ENCODE measurements at places on chromosomes 11 and 22.
A peak's percentile ranks its signal among the peaks of the same experiment; 100 is the strongest.

DNA sequence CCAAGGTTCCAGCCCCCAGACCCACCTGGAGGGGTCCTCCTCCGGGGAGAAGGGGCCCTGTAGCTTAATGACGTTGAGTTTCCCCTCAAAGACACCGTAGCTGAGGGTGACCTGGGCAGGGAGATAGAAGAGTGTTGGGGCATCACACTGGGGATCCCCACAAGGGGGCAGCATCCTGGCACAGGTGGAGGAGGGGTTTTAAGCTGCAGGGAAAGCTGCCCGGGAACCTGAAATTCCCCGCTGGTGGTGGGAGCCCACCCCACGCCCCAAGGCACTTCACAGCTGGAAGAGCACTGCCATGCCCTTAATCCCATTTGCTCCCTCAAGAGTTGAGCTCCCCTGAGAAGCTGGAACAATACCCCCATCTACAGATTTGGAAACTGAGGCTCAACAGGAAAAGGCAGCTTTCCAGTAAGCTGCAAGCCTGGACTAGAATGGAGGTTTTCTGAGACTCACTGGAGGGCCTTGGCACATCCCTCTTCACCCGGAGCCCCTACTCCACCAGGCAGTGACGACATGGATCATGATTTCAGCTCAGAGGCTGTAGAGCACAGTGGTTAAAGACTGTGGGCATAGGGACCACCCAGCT lies 13.7 kb downstream of the MFNG start:
- no peaks in the 10 kb centered on the region for H3K27me3 ChIP-seq
- no peak overlapping the region for H3K27ac ChIP-seq
- no peak overlapping the region for H3K4me3 ChIP-seq
- DNase-seq = no peak
- no peaks in the 10 kb centered on the region for H3K4me1 ChIP-seq

DNA sequence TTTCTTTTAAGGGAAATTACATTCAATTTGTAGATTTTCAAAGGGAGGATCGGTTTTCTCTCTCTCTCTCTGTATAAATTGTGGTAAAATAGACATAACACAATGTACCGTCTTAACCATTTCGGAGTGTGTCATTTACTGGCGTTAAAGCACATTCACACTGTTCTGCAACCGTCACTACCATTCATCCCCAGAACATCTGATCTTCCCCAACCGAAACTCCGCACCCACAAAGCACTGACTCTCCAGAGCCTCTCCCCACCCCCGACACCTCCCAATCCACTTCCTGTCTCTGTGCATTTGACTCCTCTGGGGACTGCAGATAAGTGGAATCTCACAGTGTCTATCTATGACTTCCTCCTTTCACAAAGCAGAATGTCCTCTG lies 15.9 kb upstream of the GRAMD4 start:
- no peak overlapping the region for H3K4me3 ChIP-seq
- DNase-seq = no peak
- H3K4me1 ChIP-seq = peaks cover 6% of the 10 kb centered on the region
- H3K27ac ChIP-seq = no peak overlapping the region
- no peaks in the 10 kb centered on the region for H3K27me3 ChIP-seq

GRCh38 chr11:107731941-107732688 lies 20.3 kb upstream of the SLN start:
- H3K4me3 ChIP-seq = no peak overlapping the region
- no peak overlapping the region for H3K27ac ChIP-seq
- H3K27me3 ChIP-seq = no peaks in the 10 kb centered on the region
- H3K4me1 ChIP-seq = no peaks in the 10 kb centered on the region
- DNase-seq = no peak
- no peaks in the 10 kb centered on the region for H3K36me3 ChIP-seq

GRCh38 chr11:73291781-73292524 lies 16.1 kb upstream of the ARHGEF17 start:
- DNase-seq = no peak
- peaks cover 10% of the 10 kb centered on the region for H3K4me1 ChIP-seq
- H3K4me3 ChIP-seq = no peak overlapping the region
- H3K27ac ChIP-seq = no peak overlapping the region
- H3K36me3 ChIP-seq = no peaks in the 10 kb centered on the region

- H3K4me3 ChIP-seq = no peak overlapping the region
- H3K27ac ChIP-seq = no peak overlapping the region
- H3K36me3 ChIP-seq = no peaks in the 10 kb centered on the region
- peaks cover 3% of the 10 kb centered on the region for H3K4me1 ChIP-seq
- no peak for DNase-seq
- H3K27me3 ChIP-seq = no peaks in the 10 kb centered on the region
Observed at GRCh38 chr11:30282289-30282631, 40.6 kb upstream of the ARL14EP start.

DNA sequence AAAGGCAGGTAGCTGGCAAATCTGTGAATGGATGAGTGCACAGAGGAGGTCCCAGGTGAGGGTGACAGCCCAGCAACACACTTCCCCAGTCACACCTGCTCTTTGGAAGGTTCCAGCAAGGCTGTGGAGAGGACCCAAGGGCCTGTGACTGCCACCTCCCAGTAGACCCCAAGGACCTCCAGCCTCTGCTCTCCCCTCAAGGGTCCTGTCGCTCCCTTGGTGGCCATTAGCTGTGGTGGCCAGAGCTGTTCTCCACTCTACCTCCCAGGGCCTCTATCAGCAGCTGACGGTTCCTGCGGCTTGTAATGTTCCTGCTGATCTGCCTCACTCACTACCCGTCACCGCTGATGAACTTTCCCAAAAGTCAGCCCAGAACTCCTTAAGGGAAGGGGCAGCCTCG lies 93.0 kb downstream of the SWAP70 start:
- peaks cover under 1% of the 10 kb centered on the region for H3K36me3 ChIP-seq
- no peak overlapping the region for H3K27ac ChIP-seq
- no peaks in the 10 kb centered on the region for H3K27me3 ChIP-seq
- H3K4me1 ChIP-seq = peaks cover 20% of the 10 kb centered on the region
- no peak overlapping the region for H3K4me3 ChIP-seq

GRCh38 chr11:69948256-69949141 lies 129.3 kb upstream of the FGF3 start:
- DNase-seq = no peak
- H3K36me3 ChIP-seq = no peaks in the 10 kb centered on the region
- H3K27me3 ChIP-seq = no peaks in the 10 kb centered on the region
- H3K4me1 ChIP-seq = peaks cover 4% of the 10 kb centered on the region
- no peak overlapping the region for H3K4me3 ChIP-seq

GRCh38 chr11:11966826-11967668 lies 41.4 kb downstream of the DKK3 start:
- H3K4me3 ChIP-seq = no peak overlapping the region
- H3K36me3 ChIP-seq = no peaks in the 10 kb centered on the region
- H3K4me1 ChIP-seq = peaks cover 25% of the 10 kb centered on the region
- no peaks in the 10 kb centered on the region for H3K27me3 ChIP-seq

DNA sequence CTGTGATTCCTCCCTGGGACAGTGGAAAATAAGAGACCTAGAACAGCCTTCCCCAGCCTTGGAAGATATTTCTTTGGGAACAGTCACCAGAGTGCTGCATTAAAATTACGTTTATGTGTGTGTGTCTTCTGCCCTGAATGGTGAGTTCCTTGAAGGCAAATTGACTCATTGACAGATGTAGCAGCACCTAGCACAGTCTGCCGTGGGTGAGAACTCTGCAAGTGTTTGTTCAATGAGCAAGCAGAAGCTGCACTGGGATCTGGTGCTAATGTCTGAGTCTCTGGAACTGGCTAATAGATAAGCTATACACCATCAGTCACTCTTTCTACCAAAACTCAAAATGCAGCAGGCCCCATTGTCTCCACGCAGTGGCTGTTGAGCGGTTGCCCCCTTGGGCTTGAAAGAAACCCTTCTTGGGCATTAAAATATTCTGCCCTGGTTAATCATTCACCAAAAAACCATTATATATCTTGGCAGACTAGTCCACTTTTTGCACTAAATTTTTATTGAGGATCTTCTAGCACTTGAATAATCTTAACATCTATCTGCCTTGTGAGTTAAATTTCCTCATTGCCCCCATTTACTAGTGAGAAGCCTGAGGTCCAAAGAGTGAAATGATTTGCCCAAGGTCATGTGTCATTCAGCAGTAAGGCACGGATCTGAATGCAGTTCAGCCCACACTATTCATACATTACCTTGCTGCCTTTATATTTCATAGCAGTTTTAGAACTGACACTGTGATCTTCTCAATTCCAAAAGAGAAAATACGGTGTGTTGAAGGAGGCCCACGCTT lies 87.8 kb upstream of the GALNT18 start:
- H3K27ac ChIP-seq = no peak overlapping the region
- H3K4me1 ChIP-seq = no peaks in the 10 kb centered on the region
- no peaks in the 10 kb centered on the region for H3K27me3 ChIP-seq
- no peak overlapping the region for H3K4me3 ChIP-seq

DNA sequence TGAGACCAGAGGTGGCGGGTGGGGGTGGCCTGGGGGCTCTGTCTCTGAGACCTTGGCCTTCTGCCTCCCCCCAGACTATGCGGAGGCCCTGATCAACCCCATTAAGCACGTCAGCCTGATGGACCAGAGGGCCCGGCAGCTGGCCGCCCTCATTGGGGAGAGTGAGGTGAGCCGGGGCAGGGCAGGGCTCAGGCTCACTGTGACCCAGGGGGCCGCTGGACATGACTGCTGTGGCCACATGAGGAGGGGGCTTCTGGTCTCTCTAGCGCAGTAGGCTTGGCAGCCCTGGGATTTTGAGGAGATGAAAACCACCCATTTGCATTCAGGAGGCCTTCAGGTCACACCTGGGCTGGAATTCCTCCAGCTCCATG lies 12.6 kb downstream of the PLCB3 start:
- H3K27ac ChIP-seq = no peak overlapping the region
- H3K4me1 ChIP-seq = peaks cover 11% of the 10 kb centered on the region
- H3K27me3 ChIP-seq = no peaks in the 10 kb centered on the region
- no peak overlapping the region for H3K4me3 ChIP-seq
- peaks cover 40% of the 10 kb centered on the region for H3K36me3 ChIP-seq
- no peak for DNase-seq

GRCh38 chr22:41028841-41029240 lies 63.6 kb upstream of the EP300 start:
- no peak overlapping the region for H3K4me3 ChIP-seq
- no peaks in the 10 kb centered on the region for H3K36me3 ChIP-seq
- no peak overlapping the region for H3K27ac ChIP-seq
- no peaks in the 10 kb centered on the region for H3K27me3 ChIP-seq
- no peak for DNase-seq

- H3K36me3 ChIP-seq = no peaks in the 10 kb centered on the region
- no peak overlapping the region for H3K4me3 ChIP-seq
- peak; percentile 81 for DNase-seq
- H3K27ac ChIP-seq = peak overlapping the region; percentile 17
- H3K27me3 ChIP-seq = no peaks in the 10 kb centered on the region
- H3K4me1 ChIP-seq = peaks cover 20% of the 10 kb centered on the region
Observed at GRCh38 chr22:27260087-27260698, 541.4 kb downstream of the MN1 start.

GRCh38 chr11:105732611-105733010 lies 122.7 kb downstream of the GRIA4 start:
- no peaks in the 10 kb centered on the region for H3K36me3 ChIP-seq
- H3K4me3 ChIP-seq = no peak overlapping the region
- no peak for DNase-seq
- H3K27ac ChIP-seq = no peak overlapping the region
- H3K27me3 ChIP-seq = no peaks in the 10 kb centered on the region
- H3K4me1 ChIP-seq = no peaks in the 10 kb centered on the region

DNA sequence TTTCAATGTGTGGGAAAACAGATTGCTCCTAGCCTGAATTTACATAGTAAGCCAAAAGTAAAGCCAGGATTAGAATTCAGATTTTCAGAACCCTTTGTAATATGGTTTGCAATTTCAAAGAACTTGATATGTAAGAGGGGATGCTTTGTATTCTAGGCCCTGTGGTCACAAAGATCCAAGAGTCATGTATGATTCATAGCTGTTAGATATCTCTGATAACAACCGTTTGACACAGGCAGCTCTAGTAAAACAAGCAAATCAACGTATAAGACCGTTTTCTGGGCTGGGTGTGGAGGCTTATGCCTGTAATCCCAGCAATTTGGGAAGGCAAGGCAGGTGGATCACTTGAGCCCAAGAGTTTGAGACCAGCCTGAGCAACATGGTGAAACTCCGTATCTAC lies 79.6 kb downstream of the EMSY start:
- H3K4me1 ChIP-seq = no peaks in the 10 kb centered on the region
- H3K27ac ChIP-seq = no peak overlapping the region
- no peak overlapping the region for H3K4me3 ChIP-seq
- peaks cover 97% of the 10 kb centered on the region for H3K36me3 ChIP-seq
- DNase-seq = no peak
- no peaks in the 10 kb centered on the region for H3K27me3 ChIP-seq

DNA sequence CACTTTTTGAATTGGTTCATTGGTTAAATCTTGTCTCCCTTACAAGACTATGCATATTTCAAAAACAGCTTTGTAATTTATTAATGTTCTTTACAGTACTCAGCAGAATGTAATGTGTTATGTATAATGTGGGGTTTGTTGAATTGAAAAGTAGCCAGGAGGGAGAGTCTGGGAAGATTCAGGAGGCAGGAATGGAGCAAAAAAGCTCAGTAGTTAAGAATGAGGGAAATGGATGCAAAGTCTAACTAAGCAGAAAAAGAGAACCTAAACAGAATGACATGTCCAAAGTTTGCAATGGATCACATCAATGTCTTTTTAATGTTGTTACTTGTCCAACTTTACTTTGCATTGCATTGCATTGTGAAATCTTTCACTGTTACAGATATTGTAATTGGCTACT lies 86.5 kb upstream of the CARD18 start:
- no peaks in the 10 kb centered on the region for H3K36me3 ChIP-seq
- no peak overlapping the region for H3K4me3 ChIP-seq
- peaks cover 4% of the 10 kb centered on the region for H3K4me1 ChIP-seq
- no peak for DNase-seq
- no peaks in the 10 kb centered on the region for H3K27me3 ChIP-seq

DNA sequence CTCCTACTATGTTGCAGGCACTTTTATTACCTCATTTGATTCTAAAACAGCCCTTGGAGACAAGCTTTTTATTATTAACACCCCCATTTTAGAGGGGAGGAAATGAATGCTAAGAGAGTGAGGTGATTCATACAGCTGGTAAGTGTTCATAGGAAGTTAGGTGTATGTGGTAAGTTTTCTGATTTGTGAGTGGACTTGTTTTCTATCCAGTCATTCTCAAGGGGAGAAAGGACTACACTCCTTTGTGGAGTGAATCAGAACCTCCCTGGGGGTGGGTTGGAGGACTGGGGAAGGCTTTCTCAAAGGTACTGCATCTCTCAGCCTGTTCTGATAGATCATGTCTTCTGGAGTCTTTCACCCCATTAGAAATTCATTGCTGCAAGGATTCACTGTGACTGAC lies 23.5 kb downstream of the PKNOX2 start:
- peaks cover 26% of the 10 kb centered on the region for H3K4me1 ChIP-seq
- peaks cover 28% of the 10 kb centered on the region for H3K36me3 ChIP-seq
- no peak for DNase-seq
- no peaks in the 10 kb centered on the region for H3K27me3 ChIP-seq
- no peak overlapping the region for H3K4me3 ChIP-seq

- H3K27me3 ChIP-seq = peaks cover 11% of the 10 kb centered on the region
- no peak overlapping the region for H3K4me3 ChIP-seq
- no peaks in the 10 kb centered on the region for H3K4me1 ChIP-seq
- no peak overlapping the region for H3K27ac ChIP-seq
- H3K36me3 ChIP-seq = no peaks in the 10 kb centered on the region
Observed at GRCh38 chr11:66386171-66387069, 14.9 kb upstream of the SLC29A2 start.

- H3K4me3 ChIP-seq = no peak overlapping the region
- no peak for DNase-seq
- peaks cover 16% of the 10 kb centered on the region for H3K36me3 ChIP-seq
- peaks cover 25% of the 10 kb centered on the region for H3K27me3 ChIP-seq
Observed at GRCh38 chr11:65574811-65575567, 864 bp upstream of the EHBP1L1 start.

- H3K27ac ChIP-seq = no peak overlapping the region
- H3K4me1 ChIP-seq = peaks cover 2% of the 10 kb centered on the region
- no peak for DNase-seq
Observed at GRCh38 chr22:33400061-33400840, 342.1 kb upstream of the SYN3 start.

Measured in neuronal stem cell (in vitro differentiated cells).